ENCODE measurements at places on chromosomes 16 and 17. TPM values are rescaled to one million over a fixed set of nuclear protein-coding genes. Genes with fewer than 3 reads are reported as not detected.

PDXDC1 gene
- 53.6 TPM for total RNA-seq

KRTAP4-9 gene
- not detected for total RNA-seq

PIRT gene
- total RNA-seq: not detected

MED9 gene
- 14.4 TPM for total RNA-seq

KRTAP9-8 gene
- not detected for total RNA-seq
